Activated naive CD4-positive, alpha-beta T cell treated with anti-CD3 and anti-CD28 coated beads, Interleukin-2, amount 50 U/mL, for 72 hours (primary cell): ENCODE measurements at places on chromosomes 3 and 15. TPM values are rescaled to one million over a fixed set of nuclear protein-coding genes. Genes with fewer than 3 reads are reported as not detected.

The FAM227B gene
- 3.6 TPM for total RNA-seq

DNA sequence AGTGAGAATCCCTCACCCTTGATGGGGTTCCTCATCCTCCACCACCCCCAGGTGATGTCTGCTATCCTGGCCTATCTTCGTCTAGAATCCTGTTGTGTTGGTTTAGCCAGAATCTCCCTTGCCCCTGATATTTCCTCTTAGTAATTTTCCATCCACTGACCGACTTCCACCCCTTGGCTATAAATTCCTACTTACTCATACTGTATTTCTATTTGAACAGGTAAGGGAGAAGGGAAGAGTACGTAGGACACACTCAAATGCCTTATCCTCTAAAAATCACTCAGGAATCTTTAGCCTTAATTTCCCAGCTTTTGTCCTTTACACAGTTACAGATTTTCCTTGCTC is 678 bp upstream of the TFG start:
- DNase-seq = no peak

GRCh38 chr3:6220447-6220846 is 640.5 kb upstream of the GRM7 start:
- DNase-seq = no peak

GRCh38 chr3:58292866-58293265 is 13.2 kb upstream of the RPP14 start:
- no peak for DNase-seq
